ENCODE measurements at places on chromosomes 3 and 15.

- no peak for DNase-seq
These were observed 73.4 kb downstream of the LRRC28 start for GRCh38 chr15:99324700-99325099.

DNA sequence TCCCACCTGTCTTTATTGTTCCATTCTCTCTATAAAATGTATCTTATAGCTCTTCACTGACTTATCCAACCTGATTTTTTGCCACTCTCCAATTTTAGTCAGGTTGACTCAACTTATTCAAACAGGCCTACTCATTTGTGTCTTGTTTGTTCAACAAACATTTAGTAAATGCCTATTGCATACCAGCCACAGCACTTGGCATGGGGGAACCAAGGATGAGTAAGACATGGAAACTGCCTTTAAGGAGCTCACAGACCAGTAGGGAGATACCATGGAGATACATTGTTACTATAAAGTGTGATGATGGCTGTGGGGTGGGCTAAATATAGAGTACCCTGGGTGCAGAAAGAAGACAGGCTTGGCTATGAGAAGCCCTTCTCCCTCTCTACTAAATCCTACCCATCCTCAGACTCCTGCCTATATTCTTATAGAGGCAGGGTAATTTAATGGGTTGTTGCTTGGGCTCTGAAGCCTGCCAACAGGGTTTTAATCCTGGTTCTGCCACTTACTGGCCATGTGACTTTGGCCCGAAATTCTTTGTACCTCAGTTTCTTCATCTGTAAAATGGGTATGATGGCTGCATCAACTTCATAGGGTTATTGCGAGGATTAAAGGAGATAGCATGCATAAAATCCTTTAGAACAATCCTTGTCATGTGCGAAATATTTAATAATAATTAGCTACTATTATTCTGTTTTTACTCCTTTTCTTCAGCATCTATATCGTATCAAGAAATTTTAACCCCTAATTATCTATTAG, 348.5 kb upstream of the UMPS start:
- no peak for DNase-seq

- no peak for DNase-seq
These were observed 158.4 kb downstream of the KLHL25 start for GRCh38 chr15:85636351-85636750.

DNA sequence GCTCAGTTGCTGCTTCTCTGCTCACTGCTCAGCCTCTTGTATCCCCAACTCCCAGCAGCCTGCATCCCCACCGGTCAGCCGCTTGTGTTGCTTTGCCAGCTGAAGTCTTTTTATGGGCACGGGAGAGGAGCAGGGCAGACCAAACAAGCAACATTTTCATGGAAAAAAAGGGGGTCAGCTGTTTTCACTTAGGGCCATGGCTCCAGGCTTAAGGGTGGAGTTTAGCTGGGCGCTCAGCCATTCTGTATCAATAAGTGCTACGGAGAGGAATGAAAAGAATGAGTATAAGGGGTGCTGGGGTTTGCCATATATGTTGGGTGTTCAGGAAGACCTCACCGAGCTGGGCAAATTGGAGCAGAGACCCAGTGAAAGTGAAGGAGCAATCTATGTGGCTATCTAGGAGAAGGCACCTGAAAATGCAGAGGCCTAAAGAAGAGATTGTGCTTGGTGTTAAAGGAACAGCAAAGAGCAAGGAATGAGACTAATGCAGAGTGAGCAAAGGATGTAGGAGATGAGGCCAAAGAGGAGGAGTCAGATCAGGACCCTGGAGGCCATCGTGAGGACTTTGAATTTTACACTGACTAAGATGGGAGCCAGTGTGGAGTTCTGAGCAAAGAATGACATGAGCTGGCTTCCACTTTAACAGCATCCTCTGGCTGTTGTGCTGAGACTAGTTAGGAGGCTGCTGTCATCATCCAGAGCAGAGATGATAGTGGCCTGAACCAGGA, 16.6 kb upstream of the IREB2 start:
- no peak for DNase-seq

- DNase-seq: no peak
These were observed 33.9 kb upstream of the GRAMD1C start for GRCh38 chr3:113804661-113805060.

Data from stimulated activated CD4-positive, alpha-beta T cell treated with anti-CD3 and anti-CD28 coated beads, Interleukin-12 subunit alpha, Interleukin-12 subunit beta, amount 100 ng/mL, for 48 hours (primary cell).